ENCODE measurements at places on chromosomes 7 and 10.

DNA sequence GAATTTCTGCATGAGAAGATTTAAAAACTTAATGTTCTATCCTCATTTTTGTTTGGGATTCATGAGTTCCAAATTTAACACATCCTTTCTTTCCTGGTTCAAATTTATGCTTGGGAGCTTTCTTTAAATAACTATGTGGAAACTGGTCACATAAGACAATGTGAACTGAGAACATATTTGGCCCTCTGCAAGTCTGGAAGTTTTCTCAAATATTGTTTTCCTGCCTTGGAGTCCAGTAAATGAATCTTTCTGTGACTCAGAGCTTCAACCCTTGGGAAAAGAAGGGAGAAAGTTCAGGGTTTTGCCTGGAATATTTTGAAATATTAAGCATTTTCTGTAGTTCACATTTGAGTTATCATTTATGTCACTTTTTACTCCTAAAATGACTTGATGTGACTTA lies 559.0 kb upstream of the NRP1 start:
- no peak for DNase-seq

DNA sequence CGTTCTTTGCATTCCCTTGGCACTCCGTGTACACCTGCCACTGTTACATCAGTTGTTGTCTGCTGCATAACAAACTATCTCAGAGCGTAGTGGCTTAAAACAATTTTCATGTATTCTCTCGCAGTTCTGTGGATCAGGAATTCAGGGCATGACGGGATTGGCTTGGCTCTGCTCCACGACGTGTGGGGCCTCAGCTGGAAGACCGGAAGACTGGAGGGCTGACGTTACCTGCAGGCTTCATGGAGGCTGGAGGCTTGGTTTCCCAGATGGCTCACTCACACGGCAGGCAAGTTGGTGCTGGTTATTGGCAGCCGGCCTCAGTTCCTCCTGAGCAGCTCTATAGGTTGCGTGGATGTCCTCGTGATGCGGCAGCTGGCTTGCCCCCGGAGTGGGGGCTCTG lies 25.5 kb downstream of the NYAP1 start:
- no peak for DNase-seq

DNA sequence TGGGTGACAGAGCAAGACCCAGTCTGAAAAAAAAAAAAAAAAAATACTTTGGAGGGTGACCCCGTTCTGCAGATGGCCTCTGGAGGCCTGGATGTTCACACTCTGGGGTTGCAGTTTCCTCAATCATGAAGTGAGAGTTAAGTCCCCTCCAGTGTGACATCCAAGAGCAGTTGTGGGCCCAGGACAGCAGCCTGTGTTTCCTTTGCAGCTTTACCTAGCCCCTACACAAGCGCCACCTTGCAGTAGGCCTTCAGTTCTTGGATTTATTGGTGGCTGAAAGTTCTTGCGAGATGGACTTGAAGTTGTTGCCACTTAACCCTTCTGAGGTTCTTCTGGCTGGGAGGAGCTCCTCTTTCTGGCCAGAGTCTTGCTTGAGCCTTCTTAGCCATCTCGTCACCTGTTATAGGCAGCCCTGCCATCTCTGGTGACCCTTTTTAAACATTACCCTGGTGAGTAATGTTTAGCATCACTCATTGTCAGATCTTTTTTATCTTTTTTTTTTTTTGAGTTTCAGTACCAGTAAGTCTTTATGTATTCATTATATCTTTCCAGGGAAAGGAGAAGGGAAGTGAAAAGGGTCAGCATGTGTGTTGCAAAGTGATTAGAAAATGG lies 3.4 kb upstream of the ACTR3C start:
- DNase-seq = no peak

GRCh38 chr10:23419201-23419600 lies 19.7 kb upstream of the OTUD1 start:
- DNase-seq = no peak

- DNase-seq = no peak
These were observed 100.1 kb downstream of the CACNB2 start for GRCh38 chr10:18240185-18240882.

- no peak for DNase-seq
These were observed 18.8 kb downstream of the BMPR1A start for GRCh38 chr10:86775056-86775869.

DNA sequence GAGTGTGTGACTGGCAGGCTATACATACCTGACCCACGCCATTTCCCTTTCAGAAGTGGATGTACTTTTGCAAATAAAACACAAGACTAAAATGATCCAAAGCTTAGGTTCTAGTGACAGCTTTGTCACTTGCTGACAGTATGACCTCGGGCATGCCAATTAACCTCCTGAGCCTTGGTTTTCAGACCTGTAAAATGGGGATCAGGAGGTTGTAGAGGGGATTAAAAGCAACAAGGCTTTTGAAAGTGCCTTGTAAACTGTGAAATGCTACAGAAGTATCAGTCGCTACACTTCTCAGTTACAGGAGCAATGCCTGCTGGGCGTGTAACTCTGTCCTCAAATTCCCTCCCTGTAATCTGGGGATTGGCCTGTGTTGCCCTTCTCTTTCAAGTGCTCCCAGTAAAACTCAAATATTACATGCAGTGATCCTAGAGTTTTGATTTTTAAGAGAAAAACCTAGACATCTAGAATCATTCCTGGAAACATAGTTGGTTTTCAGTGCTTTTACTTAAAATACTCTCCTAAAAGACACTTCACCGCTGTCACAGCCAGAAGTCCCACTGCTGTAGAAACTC lies 8.8 kb upstream of the GRB10 start:
- no peak for DNase-seq

GRCh38 chr7:44063894-44064651 lies 1.3 kb downstream of the PGAM2 start:
- no peak for DNase-seq

- DNase-seq = peak; percentile 5
These were observed 51.5 kb upstream of the ITGB1 start for GRCh38 chr10:33009244-33010131.

GRCh38 chr7:137965942-137966640 lies 35.8 kb downstream of the CREB3L2 start:
- no peak for DNase-seq

DNA sequence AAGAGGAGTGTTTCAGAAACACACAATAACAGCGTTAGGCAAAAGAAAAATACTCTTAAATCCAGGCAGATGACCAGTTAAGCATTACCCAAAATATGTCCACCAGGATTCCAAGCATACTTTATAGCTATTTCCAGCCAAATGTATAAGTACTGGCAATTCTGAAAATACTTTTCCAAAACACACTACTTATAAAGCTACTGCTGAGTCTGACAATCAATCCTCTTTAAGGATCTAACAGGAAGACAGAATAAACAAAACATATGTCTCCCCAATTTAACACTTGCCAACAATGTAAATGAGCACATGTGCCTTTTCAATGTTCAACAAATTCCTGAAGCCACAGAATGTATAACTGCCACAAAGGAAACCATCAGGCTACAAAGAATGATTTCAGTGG lies 370.9 kb downstream of the SORCS1 start:
- no peak for DNase-seq

- DNase-seq = no peak
These were observed 113.6 kb downstream of the EEPD1 start for GRCh38 chr7:36266683-36267082.
